ENCODE measurements at places on chromosomes 2 and 18.
A peak's percentile ranks its signal among the peaks of the same experiment; 100 is the strongest.

GRCh38 chr18:4842751-4843150 lies 354.3 kb downstream of the AKAIN1 start:
- DNase-seq: no peak

GRCh38 chr2:235647264-235647663 lies 153.4 kb downstream of the AGAP1 start:
- DNase-seq: no peak

DNA sequence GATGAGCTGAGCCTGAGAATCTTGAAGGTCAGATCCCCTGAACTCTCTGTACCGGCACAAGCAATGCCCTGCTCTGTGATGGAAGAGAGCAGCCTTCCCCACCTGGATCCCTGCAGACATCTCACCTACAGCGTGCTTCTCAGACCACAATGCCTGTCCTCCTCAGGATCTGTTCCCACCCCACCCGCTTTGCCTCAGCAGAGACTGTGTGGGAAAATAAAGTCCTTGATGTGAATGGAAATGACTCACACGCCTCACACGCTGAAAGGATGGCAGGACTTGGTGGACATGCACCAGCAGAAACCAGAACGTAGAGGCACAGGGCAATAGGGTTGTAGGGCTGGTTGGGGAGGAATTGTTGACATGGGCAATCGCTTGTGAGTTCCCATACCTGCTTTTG lies 117.9 kb upstream of the POU3F3 start:
- no peak for DNase-seq

GRCh38 chr2:62653582-62654422 lies 51.7 kb upstream of the EHBP1 start:
- no peak for DNase-seq

DNA sequence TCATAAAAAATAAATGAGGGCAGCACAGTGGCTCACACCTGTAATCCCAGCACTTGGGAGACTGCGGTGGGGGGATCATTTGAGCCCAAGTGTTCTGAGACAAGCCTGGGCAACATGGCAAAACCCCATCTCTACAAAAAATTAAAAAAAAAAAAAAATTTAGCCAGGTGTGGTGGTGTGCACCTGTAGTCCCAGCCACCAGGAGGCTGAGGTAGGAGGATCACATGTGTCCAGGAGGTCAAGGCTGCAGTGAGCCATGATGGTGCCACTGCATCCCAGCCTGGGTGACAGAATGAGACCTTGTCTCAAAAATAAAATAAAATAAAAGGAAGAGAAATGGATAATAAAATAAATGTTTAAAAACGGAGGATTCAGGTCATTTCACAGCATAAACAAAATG lies 113.5 kb downstream of the ATAD2B start:
- no peak for DNase-seq

DNA sequence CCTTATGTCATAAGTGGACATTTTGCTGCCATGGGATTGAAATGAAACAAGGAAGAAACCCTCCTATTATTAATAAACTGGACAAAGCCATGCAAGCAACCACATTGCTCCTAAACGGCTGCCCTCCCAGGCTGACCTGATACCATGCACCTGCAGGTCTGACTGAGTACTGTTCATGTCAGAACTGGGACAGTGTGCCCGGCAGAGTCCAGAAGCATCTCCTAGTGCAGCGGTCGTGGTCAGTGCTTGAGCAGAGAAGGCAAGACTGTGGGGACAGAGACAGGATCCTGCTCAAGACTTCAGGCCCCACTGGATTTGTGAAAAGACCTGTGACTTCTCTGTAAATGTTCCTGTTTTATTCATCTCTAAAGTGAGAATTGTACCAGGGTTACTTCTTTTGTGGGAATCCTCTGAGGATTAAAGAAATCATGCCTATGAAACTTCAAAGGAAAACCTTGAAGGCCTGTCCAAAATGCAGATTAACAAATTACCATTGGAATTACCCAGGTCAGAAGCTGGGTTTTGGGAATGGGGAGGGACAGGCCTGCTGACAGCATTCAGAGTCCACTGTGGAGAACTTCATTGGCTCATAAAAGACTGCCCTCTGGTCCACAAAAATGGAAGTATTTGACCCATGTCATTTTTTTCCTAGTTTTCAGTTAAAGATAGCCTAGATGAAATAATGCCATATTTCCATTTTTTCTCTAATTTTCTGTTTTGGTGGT lies 13.9 kb downstream of the RNF144A start:
- no peak for DNase-seq

- DNase-seq: peak; percentile 68
Measured at GRCh38 chr18:37778417-37779165, 213.0 kb upstream of the CELF4 start.

DNA sequence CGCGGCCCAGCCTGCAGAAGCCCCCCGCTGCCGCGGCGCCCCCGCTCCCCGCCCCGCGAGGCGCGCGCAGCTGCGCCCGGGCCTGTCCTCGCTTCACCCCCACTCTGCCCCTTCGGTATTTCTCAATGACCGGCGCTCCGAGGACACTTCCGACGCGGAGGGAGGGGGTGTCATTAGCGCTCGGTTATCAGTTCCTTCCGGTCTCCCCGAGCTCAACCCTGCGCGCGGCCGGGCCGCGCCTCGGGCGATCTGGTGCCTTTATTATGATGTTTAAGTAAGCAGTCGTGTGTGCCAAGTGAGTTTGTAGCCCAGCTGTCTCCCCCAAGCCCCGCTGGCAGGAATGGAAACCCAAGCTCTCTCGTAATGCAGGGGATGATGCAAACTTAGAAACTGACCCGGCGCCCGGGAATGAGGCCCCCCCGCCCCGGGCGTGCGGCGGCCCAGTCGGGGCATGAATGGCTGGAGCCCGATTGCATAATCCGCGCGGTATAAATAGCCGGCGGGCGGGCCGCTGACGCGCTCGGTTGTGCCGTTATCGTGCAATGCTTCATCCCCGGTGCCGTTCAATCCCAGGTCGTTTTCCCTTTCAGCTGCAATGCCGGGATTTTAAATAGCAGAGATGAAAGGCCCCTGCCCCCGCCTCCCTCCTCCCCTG lies 3.9 kb upstream of the SPRED2 start:
- peak; percentile 40 for DNase-seq

- no peak for DNase-seq
Measured at GRCh38 chr2:175074478-175074877, 69.3 kb upstream of the CHN1 start.

GRCh38 chr2:161075701-161076100 lies 84.5 kb upstream of the TANK start:
- DNase-seq: no peak

- DNase-seq: no peak
Measured at GRCh38 chr2:66897691-66898150, 462.8 kb downstream of the MEIS1 start.

- DNase-seq: no peak
Measured at GRCh38 chr18:33837191-33837590, 259.2 kb downstream of the ASXL3 start.

- no peak for DNase-seq
Measured at GRCh38 chr2:221203856-221204255, 368.2 kb downstream of the EPHA4 start.

DNA sequence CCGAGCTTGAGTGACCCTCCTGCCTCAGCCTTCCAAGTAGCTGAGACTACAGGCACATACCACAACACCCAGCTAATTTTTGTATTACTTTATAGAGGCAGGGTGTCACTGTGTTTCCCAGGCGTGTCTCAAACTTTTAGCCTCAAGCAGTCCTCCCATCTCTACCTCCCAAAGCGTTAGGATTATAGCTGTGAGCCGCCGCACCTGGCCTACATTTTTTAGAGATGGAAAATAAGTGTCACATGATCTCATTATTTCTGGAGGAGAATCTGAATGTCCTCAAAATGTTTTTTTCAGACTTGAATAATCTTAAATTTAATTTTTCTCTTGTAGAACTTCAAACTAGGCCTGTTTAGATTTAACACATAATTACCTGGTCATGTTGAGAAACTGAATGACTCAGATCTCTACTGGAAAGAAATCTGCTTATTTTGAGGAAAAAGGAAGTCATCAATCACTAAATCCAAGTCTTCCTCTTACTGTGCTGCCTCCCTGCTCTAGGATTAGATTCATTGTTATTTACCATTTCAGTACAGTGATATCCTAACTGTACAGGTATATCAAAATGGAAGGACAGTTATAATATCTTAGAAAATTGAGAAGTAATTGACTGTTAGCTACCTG lies 92.4 kb downstream of the COX7A2L start:
- DNase-seq: no peak

GRCh38 chr2:54237428-54237827 lies 18.6 kb downstream of the TSPYL6 start:
- no peak for DNase-seq

GRCh38 chr2:171986778-171987177 lies 13.0 kb upstream of the METAP1D start:
- no peak for DNase-seq

Measured in spinal cord (tissue), 10 donors.